ENCODE measurements at places on chromosomes 13 and 19.

DNA sequence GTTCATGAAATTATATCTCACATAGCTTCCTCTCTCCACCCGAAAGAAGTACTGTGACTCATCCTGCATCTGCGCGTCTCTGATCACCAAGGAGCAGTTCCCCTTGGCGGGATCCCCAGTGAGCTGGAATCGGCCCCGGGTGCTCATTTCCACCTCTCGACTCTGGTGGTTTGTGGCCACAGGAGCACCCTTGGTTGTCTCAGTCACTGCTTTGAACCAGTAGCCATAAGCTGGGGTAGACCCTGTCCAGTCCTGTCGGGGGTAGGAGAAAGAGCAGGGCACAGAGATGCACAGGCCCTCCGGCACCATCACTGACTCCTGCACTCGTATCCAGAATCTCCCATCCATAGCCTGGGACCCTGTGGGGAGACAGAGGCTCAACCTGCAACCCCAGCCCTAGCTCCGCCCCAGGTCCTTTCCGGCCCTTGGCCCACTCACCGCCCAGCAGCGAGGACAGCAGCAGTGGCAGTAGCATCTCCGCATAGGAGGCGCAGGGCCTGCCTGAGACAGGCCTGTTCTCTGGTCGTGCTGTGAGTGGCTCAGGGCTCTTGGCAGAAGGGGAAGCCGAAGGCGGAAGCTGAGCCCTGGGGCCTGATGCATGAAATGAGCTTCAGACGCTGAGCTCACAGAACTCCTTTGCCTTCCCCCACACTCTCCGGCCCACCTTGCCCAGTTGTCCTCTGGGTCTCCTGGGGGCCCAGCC is at the start of gene SIGLEC10:
TSS of gene SIGLEC10 (minus strand) at position 536 of the 703 bp plus-strand sequence. CDS start at position 475, 61 bp downstream.
- DNase-seq = no peak

DNA sequence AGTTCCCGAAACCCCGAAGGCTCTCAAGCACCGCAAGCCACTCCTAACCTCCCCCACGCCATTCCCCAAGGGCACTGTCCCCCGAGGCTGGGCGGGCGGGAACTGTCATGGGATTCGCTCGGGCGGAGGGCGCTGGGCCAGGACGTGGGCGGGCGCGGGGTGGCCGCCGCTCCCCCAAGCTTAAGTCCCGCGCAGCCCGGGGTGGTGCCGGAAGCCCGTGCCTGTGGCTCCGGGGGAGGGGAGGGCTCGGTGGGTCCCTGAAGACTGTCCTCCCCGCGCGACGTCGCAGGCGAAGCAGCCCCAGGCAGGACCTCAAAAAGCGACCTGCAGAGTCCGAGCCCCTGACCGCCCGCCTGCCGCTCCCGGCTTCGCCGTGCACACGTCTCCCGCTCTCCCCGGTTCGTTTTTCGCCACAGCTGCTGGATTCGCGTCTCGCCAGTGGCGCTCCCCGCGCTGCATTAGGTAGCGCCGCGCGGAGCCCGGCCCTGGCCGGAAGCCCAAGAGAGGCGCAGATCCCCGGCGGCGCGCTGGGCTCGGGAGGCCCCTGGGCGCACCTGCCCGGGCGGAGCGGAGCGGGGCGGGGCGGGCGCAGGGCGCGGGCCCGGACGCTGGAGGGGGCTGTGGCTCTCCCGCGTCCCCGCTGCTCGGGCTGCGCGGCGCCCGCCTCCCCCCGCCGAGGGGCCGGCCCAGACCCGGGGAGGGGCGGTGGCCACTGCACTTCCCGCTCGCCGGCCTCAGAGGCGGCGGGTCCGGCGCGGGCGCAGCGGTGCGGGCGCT is at the start of gene FARP1:
TSS of gene FARP1 (plus strand) at position 715 of the 777 bp plus-strand sequence. CDS start 70,149 bp downstream, outside the sequence.
- DNase-seq = no peak

- no peak for DNase-seq
Measured at GRCh38 chr13:84481958-84482357, 599.7 kb upstream of the SLITRK1 start.

DNA sequence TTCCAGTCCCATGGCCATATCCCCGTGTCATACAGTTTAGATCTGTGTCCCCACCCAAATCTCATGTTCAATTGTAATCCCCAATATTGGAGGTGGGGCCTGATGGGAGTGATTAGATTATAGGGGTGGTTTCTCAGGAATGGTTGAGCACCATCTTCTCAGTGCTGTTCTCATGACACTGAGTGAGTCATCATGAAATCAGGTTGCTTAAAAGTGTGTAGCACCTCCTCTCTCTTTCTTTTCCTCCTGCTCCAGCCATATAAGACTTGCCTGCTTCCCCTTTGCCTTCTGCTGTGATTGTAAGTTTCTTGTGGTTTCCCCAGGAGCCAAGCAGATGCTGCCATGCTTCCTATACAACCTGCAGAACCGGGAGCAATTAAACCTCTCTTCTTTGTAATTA is 197.8 kb downstream of the NALCN start:
- DNase-seq = no peak

GRCh38 chr13:95354680-95355487 is 53.6 kb upstream of the ABCC4 start:
- DNase-seq = no peak

DNA sequence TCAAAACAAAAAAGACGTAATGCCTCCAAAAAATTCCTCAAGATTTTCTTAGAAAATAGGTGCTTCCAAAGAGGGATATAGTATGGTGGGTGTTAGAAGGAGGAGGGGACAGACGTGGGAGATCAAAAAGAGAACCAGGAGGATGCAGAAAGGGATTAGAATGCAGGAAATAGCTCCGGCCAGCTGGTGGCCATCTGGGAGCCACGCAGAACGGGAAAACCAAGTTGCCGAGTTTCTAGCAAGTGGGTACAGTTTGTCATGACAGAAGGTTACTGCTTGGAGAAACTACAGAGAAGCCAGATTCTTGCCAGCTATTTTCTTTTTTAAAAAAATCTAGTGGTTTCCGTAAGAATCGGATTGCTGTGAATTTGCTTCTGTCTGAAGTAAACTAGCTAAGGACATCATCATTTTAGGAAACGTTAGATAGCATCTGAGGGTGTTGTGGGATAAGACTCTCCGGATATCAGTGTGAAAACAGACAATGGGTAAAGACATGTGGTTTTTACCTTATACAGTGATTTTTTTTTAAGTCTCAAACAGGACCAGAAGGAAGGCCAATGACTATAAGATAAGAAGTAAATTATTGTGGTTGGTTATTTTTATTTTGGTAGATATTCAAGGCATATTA is 104.9 kb downstream of the HSPH1 start:
- no peak for DNase-seq
